ENCODE measurements at places on chromosomes 12 and 14.

GRCh38 chr12:28629691-28630090 lies 439.4 kb downstream of the CCDC91 start:
- no peak for DNase-seq

GRCh38 chr12:93243689-93244513 lies 133.8 kb upstream of the NUDT4 start:
- DNase-seq, result peak; percentile 59

DNA sequence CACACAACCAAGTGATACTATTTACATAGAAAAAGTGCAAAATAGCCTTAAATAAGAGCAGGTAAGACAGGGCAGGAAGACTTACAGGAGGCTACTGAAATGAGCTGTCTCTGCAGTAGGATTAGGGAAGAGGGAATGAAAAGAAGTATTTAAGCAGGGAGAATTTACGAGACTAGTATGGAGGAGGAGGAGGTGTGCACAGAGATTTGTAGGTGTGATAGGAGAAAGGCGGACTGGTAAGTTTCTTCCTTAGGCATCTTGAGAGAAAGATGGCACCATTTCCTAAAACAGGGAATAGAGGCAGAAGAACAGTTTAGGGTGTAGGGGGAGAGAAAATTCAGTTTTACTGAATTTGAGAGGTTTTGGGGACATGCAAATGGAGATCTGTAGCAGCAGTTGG lies 25.7 kb downstream of the DIP2B start:
- no peak for DNase-seq

GRCh38 chr14:91858536-91859275 lies 8.6 kb downstream of the TC2N start:
- peak; percentile 81 for DNase-seq

- no peak for DNase-seq
Observed at GRCh38 chr12:10543499-10543898, 37.8 kb downstream of the EIF2S3B start.

DNA sequence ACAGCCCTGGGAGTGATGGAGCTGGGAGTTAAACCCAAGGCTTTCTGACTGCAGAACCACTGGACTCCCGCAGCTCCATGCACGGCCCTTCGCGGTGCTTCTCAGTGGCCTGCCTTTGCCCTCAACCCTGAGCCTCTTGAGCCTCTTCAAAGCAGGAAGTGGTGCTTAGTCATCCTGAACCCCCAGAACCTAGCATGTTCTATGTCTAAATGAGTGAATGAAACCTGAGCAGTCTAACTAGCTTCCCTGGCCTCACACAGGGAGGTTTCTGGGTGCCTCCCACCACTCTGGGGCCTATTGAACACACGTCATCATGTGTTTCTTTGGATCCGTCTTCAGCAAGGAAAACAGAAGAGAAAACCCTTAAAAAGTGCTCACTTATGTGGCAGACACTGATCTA lies 117.9 kb upstream of the SFSWAP start:
- no peak for DNase-seq

- no peak for DNase-seq
Observed at GRCh38 chr14:23187925-23188324, 4.5 kb upstream of the SLC7A8 start.

DNA sequence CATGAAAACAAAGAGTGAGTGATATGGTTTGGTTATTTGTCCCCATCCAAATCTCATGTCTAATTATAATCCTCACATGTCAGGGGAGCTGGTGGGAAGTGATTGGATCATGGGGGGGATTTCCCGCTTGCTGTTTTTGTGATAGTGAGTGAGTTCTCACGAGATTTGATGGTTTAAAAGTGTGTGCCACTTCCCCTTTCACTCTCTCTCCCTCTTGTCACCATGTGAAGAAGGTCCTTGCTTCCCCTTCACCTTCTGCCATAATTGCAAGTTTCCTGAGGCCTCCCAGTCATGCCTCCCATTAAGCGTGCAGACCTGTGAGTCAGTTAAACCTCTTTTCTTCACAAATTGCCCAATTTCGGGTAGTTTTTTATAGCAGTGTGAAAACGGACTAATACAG lies 2.1 kb upstream of the ATXN7L3B start:
- DNase-seq, result no peak

DNA sequence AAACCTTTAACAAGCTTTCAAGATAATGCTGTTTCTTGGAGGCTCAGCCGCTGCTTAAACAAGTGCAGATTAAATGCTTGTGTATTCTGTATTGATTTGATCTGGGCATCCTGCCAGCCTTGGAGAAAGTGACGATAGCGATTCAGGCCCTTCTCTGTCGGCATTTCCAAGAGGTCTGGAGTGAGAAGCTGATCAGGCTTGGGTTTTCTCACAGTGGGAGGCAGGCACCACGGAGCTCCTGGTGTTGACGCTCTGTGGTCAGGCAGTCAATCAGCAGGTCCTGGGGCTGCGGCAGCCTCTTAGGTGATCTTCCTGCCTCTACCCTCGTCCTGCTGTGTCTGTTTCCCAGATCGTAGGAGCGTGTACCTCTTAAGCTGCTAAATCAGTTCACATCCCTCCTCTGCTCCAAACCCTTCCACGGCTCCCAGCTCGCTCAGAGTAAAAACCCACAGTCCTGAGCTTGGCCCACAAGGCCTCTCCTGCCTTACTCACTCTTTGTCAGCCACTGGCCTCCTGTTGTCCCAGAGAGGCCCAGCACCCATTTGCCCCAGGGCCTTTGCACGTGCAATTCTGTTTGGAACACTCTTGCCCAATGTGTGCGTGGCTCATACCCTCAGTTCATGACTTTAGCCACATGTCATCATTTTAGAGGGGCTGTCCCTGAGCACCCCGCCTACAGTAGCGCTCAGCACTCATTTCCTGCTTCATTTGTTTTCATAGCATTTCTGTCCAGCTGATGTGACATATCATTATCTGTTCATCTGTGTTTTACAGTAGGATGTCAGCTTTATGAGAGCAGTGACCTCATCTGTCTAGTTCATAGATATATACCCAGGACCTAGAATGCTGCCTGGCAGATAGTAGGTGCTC lies 155.4 kb downstream of the AACS start:
- DNase-seq, result no peak

- DNase-seq, result no peak
Observed at GRCh38 chr14:35146711-35147149, 24.4 kb downstream of the PRORP start.

GRCh38 chr14:75469606-75470237 lies 41.9 kb downstream of the JDP2 start:
- no peak for DNase-seq

- DNase-seq, result peak; percentile 88
Observed at GRCh38 chr12:14260011-14260993, 105.2 kb upstream of the ATF7IP start.

GRCh38 chr12:27305673-27306456 lies 26.8 kb upstream of the BMAL2 start:
- peak; percentile 25 for DNase-seq

- peak; percentile 7 for DNase-seq
Observed at GRCh38 chr14:60878536-60878935, 102.3 kb downstream of the TRMT5 start.

DNA sequence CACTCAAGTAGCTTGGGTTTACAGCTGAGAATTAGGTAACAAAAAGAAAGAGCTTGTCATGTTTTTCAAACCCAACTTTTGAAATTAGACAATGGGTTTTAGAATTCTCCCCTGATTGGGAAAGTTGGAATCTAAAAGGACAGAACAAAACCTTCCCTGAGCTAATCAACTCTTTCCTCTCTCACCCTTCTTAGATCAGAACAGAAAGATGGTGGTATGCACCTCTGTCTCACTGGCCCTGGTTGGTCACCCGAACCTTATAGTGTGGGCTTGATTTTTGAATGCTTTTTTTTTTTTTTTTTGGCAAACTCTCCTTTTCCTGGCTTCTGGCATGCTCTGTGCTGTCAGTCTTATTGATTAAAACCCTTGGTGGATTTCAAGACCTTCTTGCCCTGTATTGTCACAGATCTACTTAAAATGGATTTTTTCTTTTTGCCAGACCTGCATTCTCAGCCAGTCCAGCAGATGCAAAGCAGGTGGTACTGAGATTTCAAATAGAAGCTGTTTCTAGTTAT lies 251.1 kb upstream of the RMST start:
- DNase-seq, result no peak

DNA sequence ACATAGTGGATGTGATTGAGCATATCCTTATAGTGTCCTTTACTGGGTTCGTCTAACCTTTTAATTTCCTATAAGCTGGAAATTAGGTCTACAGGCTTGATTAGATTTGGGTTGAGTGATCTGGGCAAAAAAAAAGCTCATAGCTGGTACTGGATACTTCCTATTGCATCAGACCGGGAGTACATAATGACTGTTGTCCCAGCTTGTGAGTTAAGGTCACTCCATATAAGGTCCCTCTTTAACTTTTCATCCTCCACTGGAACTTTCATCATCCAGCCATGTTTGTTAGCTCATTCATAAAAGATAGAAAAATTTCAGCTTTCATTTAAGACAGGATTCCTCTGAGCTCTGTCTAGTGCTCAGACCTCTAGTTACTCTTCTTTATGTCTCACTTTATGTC lies 80.8 kb downstream of the C14orf132 start:
- DNase-seq, result no peak

- DNase-seq, result peak; percentile 62
Observed at GRCh38 chr12:54394281-54394719, 9.8 kb upstream of the ZNF385A start.

- no peak for DNase-seq
Observed at GRCh38 chr12:56626701-56627100, 3.4 kb downstream of the BAZ2A start.

DNA sequence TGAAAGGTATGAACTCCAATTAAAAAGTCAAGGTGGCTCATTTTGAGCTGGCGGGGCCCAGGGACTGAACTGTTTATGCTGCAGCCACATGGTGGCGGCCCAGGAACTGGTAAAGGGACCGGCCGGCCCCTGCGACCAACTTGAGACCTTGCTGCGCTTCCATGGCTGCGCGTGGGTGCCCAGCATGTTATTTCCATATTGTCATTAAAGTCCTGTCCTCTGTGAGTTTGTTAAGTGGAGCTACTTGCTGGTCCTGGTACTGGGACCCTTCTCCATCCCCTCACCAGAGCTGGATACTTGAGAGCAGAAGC lies 62.3 kb downstream of the BEGAIN start:
- DNase-seq, result peak; percentile 48

DNA sequence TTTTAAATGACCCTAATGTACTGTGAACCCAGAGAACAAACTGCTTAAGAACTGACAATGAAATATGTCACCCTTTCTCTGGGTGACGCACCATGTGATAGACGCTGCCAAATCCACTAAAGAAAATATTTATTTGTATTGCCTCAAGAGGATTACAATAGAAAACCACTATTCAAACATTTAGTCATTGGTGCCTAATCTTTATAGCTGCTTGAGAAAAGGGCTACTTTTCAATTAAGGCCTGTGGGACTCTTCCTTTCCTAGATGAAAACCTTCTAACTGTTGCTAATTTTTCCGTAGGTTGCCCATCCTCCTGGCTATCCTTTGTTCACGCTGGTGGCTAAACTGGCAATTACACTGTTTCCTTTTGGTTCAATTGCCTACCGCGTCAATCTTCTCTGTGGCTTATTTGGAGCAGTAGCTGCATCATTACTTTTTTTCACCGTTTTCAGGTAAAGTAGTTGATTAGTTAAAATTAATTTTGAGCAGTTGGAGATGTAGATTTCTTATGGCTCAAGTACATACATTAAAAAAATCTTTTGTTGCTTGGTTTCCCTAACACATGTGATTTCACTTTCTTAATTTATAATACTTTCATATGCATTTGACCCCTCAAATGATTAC lies 6.0 kb downstream of the TMEM260 start:
- no peak for DNase-seq

GRCh38 chr14:32009976-32010581 lies 67.0 kb upstream of the ARHGAP5 start:
- DNase-seq, result no peak

- no peak for DNase-seq
Observed at GRCh38 chr12:78316136-78316535, 485.4 kb downstream of the NAV3 start.

DNA sequence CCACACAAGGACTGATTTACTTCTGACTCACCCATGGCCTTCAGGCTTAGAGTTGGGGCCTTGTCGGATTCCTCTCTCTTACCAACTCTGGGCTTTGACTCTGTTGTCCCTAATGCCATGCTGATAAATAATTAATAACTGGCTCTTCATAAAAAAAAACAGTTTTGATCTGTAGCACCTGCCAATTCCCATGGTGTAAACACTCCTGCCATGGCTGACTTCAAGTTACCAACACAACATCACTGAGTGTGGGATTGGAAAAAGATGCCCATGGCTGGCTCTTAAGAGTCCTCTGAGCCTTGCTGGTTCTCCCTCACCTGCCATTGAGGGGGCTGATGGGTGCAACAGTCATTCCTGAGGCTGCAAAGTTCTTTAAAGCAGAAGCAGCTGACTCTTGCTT lies 104.8 kb downstream of the KIF26A start:
- no peak for DNase-seq

GRCh38 chr12:49646871-49647654 lies 23.7 kb downstream of the PRPF40B start:
- DNase-seq, result no peak

GRCh38 chr12:40181490-40181889 lies 43.3 kb upstream of the LRRK2 start:
- DNase-seq, result no peak

DNA sequence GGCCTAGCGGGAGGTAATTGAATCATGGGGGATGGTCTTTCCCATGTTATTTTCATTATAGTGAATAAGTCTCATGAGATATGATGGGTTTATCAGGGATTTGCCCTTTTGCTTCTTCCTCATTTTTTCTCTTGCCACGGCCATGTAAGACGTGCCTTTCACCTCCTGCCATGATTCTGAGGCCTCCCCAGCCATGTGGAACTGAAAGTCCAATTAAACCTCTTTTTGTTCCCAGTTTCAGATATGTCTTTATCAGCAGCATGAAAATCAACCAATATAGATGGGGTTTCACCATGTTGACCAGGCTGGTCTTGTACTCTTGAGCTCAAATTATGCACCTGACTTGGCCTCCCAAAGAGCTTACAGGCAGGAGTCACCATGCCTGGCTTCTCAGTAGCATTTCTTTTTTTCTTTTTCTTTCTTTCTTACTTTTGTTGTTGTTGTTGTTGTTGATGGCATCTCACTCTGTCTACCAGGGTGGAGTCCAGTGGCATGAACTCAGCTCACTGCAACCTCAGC lies 33.2 kb downstream of the TSPAN19 start:
- DNase-seq, result no peak

- DNase-seq, result no peak
Observed at GRCh38 chr14:61628016-61628725, 67.1 kb upstream of the HIF1A start.

GRCh38 chr14:77248666-77249065 lies 22.3 kb downstream of the NGB start:
- DNase-seq, result no peak

DNA sequence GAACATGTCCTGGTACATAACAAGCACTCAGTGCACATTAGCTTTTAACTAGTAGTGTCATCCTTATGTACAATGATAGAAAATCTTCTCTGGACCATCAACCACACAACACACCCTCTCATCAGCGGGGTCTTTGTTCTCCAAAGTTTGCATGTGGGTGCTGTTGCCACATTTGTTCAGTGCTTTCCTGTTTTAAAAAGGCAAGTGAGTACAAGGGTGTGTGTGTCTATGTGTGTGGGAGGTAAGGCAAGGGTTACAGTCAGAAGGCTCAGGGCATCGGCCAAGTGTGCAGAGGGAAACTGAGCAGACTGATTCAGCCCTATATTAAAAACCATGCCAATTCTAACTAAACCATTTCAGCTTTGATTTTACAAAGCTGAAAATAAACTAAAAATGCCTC lies 17.9 kb downstream of the KRT76 start:
- DNase-seq, result no peak

- no peak for DNase-seq
Observed at GRCh38 chr12:104443008-104443407, 13.7 kb upstream of the CHST11 start.

Measured in AG20443 (cell line).